ENCODE measurements at places on chromosomes 7 and 10.

DNA sequence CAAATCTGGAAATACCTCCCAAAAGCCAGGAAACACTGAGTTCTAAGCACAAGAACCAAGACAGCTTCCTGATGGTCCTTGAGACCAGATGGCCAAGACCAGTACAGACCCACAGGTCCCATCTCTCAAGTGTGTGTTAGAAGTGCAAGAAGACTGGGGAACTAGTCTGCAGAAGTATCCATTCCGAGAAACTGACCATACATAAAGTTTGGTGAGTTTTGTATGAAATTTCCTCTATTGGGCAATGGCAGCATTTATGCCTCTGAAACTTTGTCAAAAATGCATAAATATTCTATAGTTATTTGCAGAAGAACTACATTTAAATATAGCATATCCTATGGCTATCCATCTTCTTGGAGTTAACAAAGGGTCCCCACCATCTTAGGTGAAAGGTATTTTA, 137.5 kb downstream of the LRRN3 start:
- DNase-seq, result no peak

GRCh38 chr10:33178026-33178755, 156.3 kb downstream of the NRP1 start:
- no peak for DNase-seq

DNA sequence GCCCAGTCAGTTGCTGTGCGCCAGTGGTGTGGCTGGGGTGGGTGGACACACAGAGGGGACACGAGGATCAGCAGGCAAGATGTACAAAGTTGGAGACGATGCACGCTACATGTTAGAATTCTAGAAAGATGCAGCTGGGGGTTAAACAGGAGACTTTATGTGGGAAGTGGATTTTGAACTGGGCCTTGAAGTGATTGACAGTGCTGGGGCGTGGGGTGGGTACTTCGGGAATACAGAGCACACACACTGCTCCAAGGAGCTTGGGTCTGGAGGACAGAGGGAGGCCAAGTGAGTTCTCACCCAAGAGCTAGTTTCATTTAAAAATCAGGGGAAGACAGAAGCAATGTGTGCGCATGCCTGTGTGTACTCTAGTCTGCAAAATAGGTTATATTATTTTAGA, 87.1 kb downstream of the CREM start:
- DNase-seq, result no peak

- DNase-seq, result peak; percentile 11
These were observed 24.3 kb downstream of the DENND2A start for GRCh38 chr7:140616328-140616727.

DNA sequence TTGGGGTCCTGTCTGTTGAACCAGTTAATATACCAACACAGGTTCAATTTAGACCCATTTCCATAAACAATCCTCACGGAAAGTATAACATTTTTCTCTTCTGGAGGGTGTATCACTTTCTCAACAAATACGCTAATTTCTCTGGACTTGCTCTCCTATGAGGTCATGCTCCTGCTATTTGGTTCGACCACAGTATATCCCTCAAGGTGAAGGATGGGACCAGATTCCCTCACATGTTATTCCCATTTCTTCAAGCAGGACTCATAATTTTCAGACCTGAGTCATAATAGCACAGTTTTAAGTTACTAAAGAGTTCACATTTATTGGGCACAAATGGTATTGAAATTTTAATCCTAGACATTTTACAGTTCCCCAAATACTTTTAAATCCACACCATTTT, 57.2 kb downstream of the ADAM12 start:
- no peak for DNase-seq

- DNase-seq, result no peak
These were observed 249.9 kb upstream of the MKLN1 start for GRCh38 chr7:131077735-131078134.

DNA sequence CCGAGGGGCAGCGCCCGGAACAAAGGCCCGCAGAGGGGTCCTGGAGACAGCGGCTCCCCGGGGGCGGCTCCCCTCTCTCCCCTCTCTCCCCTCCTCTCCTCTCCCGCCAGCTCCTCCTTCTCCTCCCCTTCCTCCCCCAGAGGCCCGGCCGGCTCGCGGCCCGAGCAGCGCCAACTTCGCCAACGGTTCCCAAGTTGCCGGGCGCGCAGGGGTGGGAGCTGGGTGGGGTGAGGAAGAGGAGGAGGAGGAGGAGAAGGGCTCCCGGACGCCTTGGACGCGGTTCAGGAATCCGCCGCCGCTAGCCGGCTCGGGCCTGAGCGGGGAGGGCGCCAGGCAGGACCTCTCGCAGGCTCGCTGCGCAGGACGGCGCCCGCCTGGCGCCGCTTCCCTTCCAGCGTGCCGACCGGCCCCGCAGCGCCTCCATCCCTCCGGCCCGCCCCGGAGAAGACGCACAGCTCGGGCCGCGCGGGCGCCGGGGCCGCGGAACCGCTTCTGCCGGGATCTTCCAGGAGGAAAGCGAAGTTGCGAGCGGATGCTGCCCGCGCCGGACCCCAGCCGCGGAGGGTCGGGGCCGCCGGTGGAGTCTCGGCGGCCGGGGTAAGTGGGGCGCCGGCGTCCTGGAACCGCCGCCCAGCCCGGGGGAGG, at the start of gene CHST3:
Gene CHST3 (plus strand): TSS at position 298 of the 645 bp plus-strand sequence. CDS start 41,448 bp downstream, outside the sequence.
- peak; percentile 52 for DNase-seq

DNA sequence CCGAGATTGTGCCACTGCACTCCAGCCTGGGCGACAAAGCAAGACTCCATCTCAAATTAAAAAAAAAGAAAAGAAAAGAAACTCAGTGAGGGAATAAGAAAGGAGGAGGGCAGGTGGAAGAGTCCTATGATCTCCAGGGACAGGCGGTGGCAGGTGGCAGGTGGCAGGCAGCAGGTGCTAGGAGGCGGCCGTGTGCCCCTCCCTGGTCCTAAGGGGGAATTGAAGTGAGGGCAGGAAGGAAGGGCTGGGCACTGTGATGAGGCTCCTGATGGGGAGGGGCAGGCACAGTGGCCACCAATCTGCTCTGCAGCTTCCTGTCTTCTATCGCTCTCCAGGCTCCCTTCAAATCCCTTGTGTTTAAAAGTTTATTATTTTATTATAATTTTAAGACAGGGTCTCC, 41.2 kb upstream of the UBE3C start:
- DNase-seq, result peak; percentile 74

GRCh38 chr7:94882891-94883290, 24.5 kb upstream of the PPP1R9A start:
- no peak for DNase-seq

DNA sequence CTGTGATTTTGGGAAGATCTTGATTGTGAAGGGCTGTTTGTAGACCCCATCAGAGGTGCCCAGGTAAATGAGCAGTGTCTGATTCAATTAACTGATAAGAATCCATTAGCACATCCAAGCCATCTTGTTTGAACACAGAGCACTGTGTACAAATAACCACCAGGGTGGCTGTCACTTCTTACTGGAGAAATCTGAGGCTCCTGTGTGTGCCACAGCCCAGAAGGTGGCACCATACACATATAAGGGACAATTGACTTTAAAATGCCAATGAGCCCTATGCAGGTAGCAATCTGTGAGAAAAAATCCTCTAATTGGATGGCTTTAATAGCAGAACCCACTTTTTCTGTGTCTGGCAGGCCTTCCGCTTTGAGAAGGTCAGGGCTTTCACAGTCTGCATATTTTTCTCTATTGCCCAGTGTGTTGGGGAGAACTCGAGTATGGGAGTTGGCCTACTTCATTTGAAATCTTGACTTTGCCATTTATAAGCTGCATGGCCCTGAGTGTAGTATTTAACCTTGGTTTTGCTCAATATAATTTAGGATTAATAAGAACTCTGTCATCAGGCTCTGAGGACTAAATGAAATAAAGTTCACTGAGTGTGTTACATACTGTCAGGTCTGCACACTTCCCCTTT, 517.4 kb downstream of the CCSER2 start:
- peak; percentile 78 for DNase-seq

- peak; percentile 96 for DNase-seq
These were observed 175.3 kb downstream of the RAPGEF5 start for GRCh38 chr7:22181663-22182062.

DNA sequence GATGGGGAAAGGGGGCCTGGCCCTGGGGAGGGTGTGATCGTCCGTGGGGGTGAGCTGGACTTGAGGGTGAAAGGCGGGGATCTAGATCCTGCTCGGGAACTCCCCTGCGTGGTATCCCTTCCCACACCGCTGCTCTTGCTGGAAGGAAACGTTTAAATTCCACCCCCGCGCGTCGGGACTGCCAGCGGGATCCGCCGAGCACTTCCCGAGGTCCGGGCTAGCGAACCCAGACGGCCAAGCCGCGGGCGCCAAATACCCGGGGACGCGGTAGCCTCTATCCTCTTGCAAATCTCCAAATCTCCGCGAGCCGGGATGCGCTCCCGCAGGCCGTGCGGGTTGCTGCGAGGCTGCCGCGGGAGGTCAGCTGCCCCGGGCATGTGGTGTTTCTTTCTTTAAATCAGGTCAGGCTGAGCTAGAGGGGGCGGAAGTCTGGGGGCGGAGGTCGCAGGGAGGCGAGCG, 904 bp downstream of the NPTX2 start:
- DNase-seq, result peak; percentile 38

DNA sequence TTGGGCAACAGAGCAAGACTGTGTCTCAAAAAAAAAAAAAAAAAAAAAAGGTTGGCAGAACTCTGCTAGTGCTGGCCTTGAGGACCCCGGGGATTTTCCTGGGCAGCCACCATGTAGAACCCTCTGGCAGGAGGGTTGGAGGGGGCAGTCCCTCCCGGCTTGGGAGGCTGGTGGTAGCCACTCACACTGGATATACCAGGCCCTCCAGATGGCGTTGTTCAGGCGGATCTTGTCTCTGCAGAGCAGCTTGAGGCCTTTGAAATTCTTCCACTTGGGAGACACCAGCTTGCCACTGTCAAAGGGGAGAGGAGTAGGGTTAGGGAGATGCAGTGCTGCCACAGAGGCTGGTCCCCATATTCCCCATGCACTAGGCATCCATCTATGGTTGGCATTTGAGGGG, 8.4 kb downstream of the MLXIPL start:
- peak; percentile 48 for DNase-seq

- no peak for DNase-seq
These were observed 3.8 kb downstream of the RARRES2 start for GRCh38 chr7:150337659-150338081.

DNA sequence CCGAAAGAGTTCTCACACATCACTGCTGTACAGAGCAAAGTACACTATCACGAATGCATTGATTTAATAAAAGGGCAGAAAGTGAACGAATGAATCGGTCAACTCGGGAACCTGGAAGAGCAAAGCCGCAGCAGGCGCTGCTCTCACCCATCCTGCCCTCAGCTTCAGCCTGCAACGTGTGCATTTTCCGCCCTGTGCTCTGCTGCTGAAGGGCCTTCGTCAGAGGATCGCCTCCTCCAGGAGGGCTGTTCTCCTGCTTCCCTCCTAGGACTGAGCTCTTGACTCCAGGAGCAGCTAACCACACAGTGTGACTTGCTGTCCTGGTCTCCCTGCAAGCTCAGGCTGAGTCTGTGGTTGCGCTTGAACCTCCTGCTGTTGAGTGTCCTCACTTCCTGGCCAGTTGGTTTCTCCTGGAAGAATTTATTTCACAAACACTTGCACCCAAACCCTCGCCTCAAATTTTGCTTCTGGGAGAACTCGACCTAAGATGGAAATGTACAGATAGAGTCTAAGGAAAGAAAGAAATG, 473.0 kb upstream of the KLF6 start:
- no peak for DNase-seq

DNA sequence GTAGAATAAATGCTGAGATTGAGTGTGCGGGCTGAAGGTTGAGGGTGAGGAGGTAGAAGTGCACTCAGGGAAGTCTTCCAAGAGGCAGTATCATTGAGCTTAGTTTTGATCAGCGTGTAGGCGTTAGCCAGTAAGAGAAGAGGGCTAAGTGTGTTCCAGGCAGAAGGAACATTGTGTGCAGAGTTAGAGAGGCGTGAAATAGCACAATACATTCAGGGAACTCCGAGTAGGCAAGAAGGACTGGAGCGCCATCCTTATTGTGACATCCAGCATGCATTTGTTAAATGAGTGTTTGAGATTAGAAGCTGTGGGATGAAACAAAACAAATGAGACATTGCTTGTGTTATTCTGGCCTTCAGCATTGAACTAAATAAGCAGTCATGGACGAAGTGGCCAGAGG, 140.9 kb upstream of the MKLN1 start:
- no peak for DNase-seq

- no peak for DNase-seq
These were observed 27.7 kb downstream of the DENND11 start for GRCh38 chr7:141674171-141674671.

DNA sequence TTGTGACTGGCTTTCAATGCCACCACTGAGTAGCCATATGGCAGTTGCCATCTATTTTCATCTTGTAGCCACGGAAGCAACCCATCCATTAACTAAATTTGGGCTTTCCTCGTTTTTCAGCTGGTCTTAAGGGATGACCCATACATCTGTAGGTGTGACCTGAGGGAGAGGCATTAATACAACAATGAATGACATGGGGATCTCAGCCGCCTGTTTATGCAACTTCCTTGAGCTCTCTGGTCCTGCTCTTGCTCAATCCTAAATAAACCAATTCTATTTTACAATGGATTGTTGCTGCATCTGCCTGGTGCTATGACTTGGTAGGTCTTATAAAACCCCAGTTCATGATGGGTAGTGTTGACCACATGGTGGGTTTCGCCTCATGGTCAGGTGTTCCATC, 21.9 kb upstream of the ADAM22 start:
- peak; percentile 35 for DNase-seq

DNA sequence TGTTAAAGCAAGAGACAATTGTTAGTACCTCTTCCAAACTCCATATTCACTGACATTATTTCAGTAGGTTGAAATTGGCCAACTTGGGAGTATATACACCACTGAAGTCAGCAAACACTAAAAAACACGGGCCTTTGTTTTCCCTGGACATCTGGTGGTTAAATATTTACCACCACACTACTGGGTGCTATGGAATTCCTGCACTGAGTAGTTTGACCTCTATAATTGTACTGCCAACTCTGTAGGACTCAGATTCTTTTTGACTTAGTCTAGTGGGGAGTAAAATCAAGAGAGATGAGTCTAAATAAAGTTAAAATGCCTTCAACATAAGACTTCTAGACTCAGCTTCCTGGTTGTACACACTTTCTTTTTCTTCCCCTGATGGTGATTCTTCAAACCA, 41.3 kb upstream of the TES start:
- peak; percentile 9 for DNase-seq

DNA sequence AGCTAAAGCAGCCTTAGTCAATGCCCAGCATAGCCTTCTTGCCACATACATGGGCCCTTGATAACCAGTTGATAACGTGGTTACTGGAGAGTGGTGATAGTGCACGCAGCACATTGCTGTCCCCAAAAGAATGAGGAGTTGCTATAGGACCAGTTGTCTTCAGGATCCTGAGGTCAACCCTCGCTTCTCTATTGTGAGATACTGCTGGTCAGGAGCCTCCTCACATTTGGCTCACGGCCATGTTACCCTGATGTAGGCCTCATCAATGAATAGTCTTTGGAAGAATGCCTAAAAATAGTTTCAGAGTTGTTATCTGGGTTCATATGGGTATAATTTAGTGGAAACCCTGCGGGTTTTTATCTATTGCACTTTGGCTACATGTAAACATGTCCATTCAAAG, 230.7 kb downstream of the VTI1A start:
- DNase-seq, result no peak

GRCh38 chr10:114102256-114102655, 58.6 kb downstream of the ADRB1 start:
- DNase-seq, result no peak
